Vagina (tissue), 2 donors: ENCODE measurements at places on chromosomes 2 and 18. TPM values are rescaled to one million over a fixed set of nuclear protein-coding genes. Genes with fewer than 3 reads are reported as not detected.

- no peak for DNase-seq
- H3K4me1 ChIP-seq: no peaks in the 10 kb centered on the region
- no peak overlapping the region for H3K4me3 ChIP-seq
- no peaks in the 10 kb centered on the region for H3K27me3 ChIP-seq
- no peaks in the 10 kb centered on the region for H3K36me3 ChIP-seq
Measured at GRCh38 chr2:146278881-146279280, 1565.9 kb upstream of the ACVR2A start.

- H3K4me3 ChIP-seq: no peak overlapping the region
- no peak for DNase-seq
- no peaks in the 10 kb centered on the region for H3K4me1 ChIP-seq
- H3K27ac ChIP-seq: no peak overlapping the region
- no peaks in the 10 kb centered on the region for H3K36me3 ChIP-seq
- H3K27me3 ChIP-seq: no peaks in the 10 kb centered on the region
Measured at GRCh38 chr2:122500316-122501105, 745.1 kb downstream of the TSN start.

Gene UGT1A8
- not detected for total RNA-seq

Gene CIB4
- total RNA-seq: not detected

DNA sequence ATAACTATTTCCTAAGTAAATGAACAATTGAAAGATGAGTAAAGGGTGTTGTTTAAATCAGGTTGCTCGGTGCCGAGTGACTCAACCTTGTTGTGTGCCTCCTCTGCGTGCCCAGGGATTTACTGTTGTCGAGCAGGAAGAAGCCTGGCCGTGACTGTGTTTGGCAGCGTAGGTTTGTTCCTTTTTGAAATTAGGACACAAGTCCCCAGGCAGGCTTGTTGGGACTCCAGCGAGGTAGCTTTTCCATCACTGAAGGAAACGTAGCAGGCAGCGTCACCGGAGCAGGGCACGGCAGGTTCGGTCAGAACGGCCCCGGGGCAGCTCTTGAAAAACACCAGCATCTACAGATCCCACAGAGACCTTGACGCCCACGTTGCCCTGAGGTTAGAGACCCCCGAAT, 48.6 kb downstream of the TMEM18 start:
- H3K27me3 ChIP-seq: no peaks in the 10 kb centered on the region
- peak; percentile 82 for DNase-seq
- no peaks in the 10 kb centered on the region for H3K36me3 ChIP-seq

GRCh38 chr2:28970464-28971160, 10.5 kb upstream of the TOGARAM2 start:
- H3K27me3 ChIP-seq: no peaks in the 10 kb centered on the region
- no peak overlapping the region for H3K4me3 ChIP-seq

- H3K36me3 ChIP-seq: no peaks in the 10 kb centered on the region
- no peak for DNase-seq
- no peaks in the 10 kb centered on the region for H3K27me3 ChIP-seq
- H3K4me3 ChIP-seq: no peak overlapping the region
Measured at GRCh38 chr2:150274108-150274507, 213.4 kb downstream of the RND3 start.

Gene ZNF142
- 22.8 TPM for total RNA-seq

GRCh38 chr2:239291475-239292350, 109.1 kb downstream of the HDAC4 start:
- H3K36me3 ChIP-seq: no peaks in the 10 kb centered on the region
- H3K4me3 ChIP-seq: no peak overlapping the region
- peak overlapping the region; percentile 60 for H3K27ac ChIP-seq
- no peaks in the 10 kb centered on the region for H3K27me3 ChIP-seq

- no peaks in the 10 kb centered on the region for H3K27me3 ChIP-seq
- H3K27ac ChIP-seq: peak overlapping the region; percentile 88
- H3K36me3 ChIP-seq: no peaks in the 10 kb centered on the region
- DNase-seq: no peak
- H3K4me1 ChIP-seq: peaks cover 60% of the 10 kb centered on the region
Measured at GRCh38 chr2:219453671-219454590, 19.3 kb downstream of the SPEG start.

Gene FZD7
- total RNA-seq: 37.1 TPM
